MV-4-11 (cell line): ENCODE measurements at places on chromosomes 4 and X.
A peak's percentile ranks its signal among the peaks of the same experiment; 100 is the strongest.

- no peak for DNase-seq
Measured at GRCh38 chrX:20455001-20455400, 188.3 kb upstream of the RPS6KA3 start.

GRCh38 chr4:90219822-90220221 lies 92.6 kb downstream of the CCSER1 start:
- no peak for DNase-seq

GRCh38 chrX:19034025-19034424 lies 50.1 kb upstream of the PHKA2 start:
- no peak for DNase-seq

DNA sequence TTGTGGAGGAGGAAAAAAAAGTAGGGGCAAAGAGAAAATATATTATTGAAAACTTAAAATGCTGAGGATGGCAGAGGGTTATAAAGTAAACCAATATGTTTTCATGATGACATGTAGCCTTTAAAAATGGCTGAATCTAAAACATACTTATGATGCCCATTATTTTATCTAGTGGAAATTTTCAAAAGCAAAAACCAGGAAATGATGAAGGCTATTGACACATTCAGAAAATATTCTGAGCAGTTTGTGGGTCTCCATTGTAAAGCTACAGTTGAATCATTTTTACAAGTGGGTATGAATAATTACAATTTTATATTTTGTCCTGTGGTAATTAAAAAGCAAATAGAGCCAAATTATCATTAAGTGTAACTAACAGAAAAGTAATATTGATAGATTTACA lies 10.7 kb downstream of the PLS3 start:
- DNase-seq: no peak

GRCh38 chr4:159937595-159937994 lies 834.7 kb downstream of the RAPGEF2 start:
- peak; percentile 27 for DNase-seq

DNA sequence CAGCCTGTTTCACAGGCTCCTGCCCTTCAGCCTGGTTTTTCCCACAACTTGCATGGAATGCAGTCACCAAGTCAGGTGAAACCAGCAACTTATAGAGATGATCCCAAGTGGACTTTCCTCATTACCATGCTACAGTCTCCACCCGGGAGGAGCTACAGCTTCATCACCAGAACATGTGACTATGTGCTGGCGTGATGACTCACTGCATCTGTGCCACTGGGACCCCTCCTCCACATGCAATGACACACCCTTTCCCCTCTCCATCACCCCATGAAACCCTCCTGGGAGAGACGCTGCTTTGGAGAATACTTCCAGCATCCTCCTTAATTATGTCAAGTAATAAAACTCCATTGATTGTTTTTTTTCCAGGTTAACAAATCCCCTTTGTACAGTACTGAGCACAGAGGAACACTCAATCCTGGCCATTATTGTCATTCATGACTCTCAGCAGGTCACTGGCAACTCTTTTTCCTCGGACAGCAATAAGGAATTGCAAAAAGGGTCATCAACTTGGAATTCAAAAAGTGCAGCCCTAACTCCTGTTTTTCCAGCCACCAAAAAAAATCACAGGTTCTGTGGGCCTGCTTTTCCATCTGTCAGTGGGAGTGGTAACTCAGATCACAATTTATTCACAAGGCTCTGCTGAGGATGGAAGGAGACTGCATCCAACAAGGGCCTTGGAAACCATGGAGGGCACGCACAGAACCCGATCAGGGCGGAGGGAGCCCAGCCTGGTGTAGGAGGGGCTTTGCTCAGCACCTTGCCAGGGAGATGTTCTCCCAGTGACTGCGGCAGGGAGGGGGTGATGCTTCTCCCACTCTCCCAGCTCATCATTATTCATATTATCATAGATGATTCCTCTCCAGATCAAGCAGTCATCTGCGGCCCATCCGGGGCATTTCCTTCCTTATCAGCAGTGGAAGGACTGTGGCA lies 17.4 kb downstream of the QDPR start:
- no peak for DNase-seq

- DNase-seq: no peak
Measured at GRCh38 chrX:19373351-19373891, 29.7 kb downstream of the PDHA1 start.
